ENCODE measurements at places on chromosomes 5 and 9.

GRCh38 chr9:135607401-135608293 lies 31.7 kb downstream of the GLT6D1 start:
- DNase-seq: no peak

- no peak for DNase-seq
Observed at GRCh38 chr5:37184748-37185364, 64.3 kb downstream of the CPLANE1 start.

GRCh38 chr9:93646640-93647178 lies 70.3 kb downstream of the PHF2 start:
- DNase-seq: no peak

DNA sequence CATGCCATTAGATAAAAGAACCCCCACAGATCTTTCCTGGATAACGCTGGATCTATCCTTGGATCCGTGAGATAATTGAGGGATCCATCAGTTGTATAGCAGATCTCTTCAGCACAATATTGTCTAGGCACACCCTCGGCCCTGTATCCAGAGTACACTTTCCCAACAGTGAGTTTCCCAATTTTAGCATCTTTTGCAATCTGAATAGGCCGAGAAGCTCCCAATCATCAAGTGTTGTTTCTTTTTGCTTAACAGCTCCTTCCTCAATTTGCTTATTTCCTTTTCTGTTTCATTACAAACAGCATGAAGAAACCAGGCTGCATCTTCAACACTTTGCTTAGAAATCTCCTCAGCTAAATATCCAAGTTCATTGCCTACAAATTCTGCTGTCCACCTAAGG lies 4.4 kb upstream of the SPTLC1 start:
- no peak for DNase-seq

DNA sequence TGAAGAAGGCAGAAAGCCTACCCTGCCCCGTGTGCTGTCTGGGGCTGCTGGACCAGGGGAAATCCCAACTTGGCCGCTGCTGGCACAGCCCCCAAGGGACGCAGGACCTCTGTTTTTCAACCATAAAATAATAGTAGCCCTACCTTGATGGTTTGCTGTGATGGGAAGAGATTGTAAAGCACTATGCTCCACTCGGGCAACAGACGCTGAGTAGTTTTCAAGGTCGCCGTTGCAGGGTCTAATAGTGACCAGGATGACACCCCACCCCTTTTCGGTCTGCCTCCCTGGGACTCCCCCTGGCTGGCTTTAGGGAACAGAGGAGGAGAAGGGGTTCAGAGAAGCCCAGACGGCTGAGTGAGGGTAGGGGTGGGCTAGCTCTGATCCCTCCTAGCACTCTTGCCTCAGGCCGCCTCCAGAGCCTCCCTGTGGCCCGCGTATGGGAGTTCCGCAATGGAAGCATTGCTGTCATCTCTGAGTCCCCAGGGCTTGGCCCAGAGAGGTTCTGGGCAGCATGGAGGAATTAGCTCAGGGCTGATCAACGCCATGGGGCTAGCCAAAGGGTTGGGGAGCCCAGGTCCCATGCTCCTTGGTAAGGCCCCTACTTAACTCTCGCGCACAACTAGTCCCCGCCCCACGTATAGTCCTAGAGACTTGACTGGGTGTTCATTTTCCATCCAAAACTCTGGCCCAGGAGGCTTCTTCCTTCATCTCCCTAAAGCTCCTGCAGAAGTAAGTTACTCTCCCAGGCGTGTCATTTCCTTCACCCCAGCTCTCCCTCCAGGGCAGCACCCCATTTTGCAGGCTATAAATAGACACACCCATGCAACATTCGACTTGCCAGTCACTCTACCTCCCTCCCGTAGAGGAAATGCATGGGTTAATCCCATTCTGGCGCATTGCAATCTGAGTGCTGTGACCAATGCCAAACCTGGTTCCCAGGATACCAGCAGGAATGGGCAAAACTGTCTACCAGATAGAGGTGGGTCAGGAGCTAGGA lies 1.1 kb upstream of the IRF1 start:
- DNase-seq: no peak

- DNase-seq: no peak
Observed at GRCh38 chr5:31939151-31939550, 235.0 kb downstream of the GOLPH3 start.

GRCh38 chr5:152607401-152608160 lies 202.5 kb upstream of the NMUR2 start:
- DNase-seq: no peak

DNA sequence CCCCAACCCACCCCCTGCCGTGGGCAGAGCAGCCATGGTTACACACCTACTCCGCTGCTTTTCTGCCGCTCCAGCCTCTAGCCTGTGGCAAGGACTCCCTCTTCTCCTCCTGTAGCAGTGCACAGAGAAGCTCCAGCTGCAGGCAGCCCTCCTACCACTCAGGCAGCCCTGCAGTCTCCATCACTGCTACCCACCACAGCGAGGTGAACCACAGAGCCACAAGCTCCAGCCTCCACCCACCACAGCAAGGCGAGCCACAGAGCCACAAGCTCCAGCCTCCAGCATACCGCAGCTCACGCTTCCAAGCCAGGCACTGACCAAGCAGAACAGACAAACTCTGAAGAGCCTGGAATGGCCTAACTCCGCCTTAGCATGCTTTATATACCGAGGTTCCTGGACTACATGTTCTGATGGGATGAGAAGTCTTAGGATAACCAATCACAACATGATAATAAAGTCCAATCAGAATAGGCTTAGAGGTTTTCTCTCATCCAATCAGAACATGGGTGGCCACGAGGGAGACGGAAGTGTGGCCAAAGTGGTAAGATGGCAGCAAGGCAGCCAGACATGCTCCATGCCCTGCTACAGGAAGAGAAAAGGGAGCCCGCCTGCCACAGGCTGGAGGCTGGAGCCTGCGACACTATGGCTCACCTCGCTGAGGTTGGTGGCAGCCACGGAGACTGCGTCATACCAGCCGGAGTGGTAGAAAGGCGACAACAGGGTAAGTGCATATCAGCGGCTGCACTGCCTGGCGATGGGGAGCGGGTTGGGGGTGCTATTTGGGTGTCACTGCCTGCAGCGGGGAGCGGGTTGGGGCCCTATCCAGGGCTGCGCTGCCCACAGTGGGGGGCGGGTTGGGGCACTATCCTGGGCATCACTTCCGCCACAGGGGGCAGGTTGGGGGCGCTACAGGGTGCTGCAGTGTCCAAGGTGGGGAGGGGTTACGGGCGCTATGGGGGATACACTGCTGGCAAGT lies 75.8 kb upstream of the PCAT7 start:
- no peak for DNase-seq

DNA sequence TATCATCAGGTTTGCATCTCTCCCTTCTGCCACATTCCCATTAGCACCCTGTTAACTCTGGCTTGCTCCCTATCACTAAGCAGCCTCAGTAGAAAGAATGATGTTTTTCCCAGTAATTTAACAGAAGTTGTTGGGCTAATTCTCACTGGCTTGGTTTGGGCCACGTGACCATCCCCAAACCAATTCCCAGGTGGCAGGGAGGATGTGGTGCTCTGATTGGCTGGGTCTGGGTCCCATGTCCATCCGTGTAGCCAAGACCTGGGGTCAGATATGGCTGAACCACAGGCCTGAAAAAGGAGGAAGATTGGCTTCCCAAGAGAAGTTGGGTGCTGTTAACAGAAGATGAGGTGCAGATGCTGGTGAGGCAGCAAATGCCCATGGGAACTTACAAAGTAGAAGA lies 122.0 kb downstream of the BOD1 start:
- no peak for DNase-seq

DNA sequence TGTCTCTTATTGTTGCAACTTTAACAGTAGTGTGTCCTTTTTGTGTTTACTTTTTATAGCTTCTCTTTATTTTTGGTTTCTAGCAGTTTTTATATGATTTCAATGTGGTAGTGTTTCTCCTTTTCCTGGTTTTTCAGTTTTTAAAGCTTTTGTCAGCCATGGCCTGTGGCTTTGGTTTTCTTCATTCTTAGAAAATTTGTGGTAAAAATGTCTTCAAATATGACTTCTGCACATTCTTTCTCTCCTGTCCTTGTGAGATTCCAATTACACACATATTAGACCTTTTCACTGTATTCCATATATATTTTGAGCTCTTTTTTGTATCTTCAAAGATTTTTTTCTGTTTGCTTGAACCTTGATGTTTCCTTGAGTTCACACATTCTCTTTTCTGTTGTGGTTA lies 180.5 kb downstream of the CNTLN start:
- no peak for DNase-seq

DNA sequence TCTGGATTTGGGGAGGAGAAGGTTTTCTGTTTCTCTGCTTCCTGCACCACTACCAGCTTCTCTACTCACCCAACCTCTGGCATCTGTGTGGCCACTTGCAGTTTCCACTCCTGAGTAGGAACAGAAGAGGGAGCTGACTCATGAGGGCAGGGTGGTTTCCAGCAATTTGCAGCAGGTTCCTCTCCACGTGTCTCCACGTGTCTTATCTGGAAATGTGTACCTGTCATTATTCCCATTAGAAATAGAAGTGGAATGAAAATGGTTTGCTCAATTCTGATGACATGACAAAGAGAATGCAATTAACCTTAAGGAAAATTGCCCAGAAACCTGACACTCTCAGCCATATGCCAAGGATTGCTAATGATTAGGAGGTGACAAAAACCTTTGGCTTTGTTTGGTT lies 33.0 kb downstream of the EGFLAM start:
- DNase-seq: no peak

DNA sequence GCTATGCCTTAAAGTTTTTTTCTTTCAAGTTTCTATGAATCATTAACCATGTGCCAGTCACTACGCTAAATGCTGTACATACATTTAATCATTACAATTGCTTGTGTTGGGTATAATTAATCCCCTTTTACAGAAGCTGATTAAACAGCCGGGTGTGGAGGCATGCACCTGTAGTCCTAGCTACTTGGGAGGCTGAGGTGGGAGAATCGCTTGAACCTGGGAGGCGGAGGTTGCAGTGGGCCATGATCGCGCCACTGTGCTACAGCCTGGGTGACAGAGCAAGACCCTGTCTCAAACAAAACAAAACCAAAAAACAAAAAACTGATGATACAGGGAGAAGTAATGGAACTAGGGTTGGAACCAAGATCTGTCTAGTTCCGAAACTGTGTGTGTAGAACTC lies 1.2 kb upstream of the UBE2R2 start:
- no peak for DNase-seq

DNA sequence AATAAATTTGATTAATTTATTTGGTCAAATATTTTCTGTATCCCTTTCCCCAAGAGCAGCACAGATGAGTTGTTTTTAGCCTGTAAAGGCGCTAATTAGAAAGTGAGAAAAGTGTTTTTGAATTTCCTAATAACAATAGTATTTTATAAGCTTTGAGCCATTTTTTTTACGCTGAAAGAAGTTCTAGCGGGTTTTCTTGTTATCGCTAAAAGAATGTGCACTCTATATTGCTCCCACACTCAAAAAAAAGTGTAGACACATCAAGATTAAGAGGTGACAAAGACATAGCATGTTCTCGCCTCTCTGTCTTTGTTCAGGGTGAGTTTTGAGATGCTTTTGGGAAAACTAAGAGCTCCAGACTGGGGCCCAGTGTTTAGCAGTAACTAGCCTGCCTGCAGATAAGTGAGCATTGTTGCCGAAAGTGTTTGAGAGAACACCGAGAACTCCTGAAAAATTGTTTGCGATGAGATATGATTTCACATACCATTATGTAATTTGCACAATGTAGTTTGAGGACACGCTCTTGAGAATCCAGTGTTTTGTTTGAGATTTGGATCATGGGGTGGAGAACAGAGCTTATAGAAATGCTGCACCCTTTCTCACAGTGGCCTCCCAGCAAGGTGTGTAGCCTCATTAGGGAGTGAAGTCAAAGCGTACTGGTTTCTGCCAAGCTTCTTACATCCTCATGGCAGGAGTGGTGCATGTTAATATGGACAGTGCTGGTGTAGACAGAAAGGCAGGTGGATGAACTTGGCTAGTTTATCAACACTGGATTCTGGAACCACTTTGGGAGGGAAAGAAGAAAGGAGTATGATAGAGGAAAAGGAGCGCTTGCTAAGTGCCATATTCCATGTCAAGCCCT lies 1.5 kb downstream of the F2R start:
- DNase-seq: no peak

- no peak for DNase-seq
Observed at GRCh38 chr5:176527246-176528222, 9.7 kb downstream of the RNF44 start.

DNA sequence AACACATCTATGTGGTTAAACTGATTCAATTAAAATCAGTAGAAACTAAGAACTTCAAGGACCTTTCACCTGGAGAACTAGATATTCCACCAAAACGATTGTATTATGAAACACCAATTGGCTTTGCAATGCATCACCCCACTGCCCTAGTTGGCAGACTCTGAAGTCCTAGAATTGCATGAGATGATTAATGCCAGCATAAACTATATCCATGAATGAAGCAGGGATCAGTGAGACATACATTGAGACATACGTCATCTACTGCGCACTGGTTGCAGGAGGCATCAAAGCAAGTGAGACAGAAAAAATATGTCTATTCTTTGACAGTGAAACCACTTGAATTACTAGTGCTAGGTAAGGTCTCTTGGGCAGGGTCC lies 9.7 kb upstream of the ZNF354A start:
- no peak for DNase-seq

- DNase-seq: no peak
Observed at GRCh38 chr5:10668697-10669096, 92.3 kb downstream of the DAP start.

GRCh38 chr5:73945505-73945904 lies 319.5 kb downstream of the ARHGEF28 start:
- DNase-seq: no peak

GRCh38 chr9:110814159-110814558 lies 145.6 kb downstream of the MUSK start:
- DNase-seq: no peak

DNA sequence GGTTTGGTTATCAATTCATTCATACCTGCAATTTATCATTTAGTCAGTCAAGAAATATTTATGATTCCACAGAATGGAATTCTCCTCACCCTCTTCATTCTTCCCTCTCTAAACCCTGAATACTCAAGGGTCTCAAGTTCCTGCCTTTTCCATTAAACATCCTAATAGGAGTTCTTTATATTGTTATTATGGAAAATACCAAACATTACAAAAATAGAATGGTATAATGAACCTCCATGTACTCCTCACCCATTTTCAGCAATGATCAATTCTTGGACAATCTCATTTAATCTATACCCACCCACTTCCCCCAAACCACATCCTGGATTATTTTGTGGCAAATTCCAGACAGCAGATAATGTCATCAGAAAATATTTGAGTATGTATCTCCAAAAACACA lies 74.5 kb downstream of the ADAMTS12 start:
- no peak for DNase-seq

GRCh38 chr9:115437418-115437817 lies 319.5 kb upstream of the TNC start:
- DNase-seq: no peak

GRCh38 chr5:92917044-92917443 lies 664.0 kb downstream of the NR2F1-AS1 start:
- DNase-seq: no peak

GRCh38 chr9:105672711-105673234 lies 10.5 kb downstream of the TAL2 start:
- no peak for DNase-seq

- DNase-seq: no peak
Observed at GRCh38 chr5:74919487-74919886, 53.3 kb upstream of the FAM169A start.

Measured in activated naive CD4-positive, alpha-beta T cell (primary cell).